Thoracic aorta (tissue), 2 donors: ENCODE measurements at places on chromosomes 11 and 22.

GRCh38 chr11:73237471-73238290 is 19.6 kb downstream of the P2RY2 start:
- no peak overlapping the region for H3K4me3 ChIP-seq
- H3K27ac ChIP-seq, result peak overlapping the region; percentile 57
- DNase-seq, result peak; percentile 35
- H3K36me3 ChIP-seq, result no peaks in the 10 kb centered on the region
- H3K4me1 ChIP-seq, result peaks cover 53% of the 10 kb centered on the region

- no peak overlapping the region for H3K4me3 ChIP-seq
- peaks cover 4% of the 10 kb centered on the region for H3K27me3 ChIP-seq
- no peak overlapping the region for H3K27ac ChIP-seq
- no peaks in the 10 kb centered on the region for H3K36me3 ChIP-seq
- no peaks in the 10 kb centered on the region for H3K4me1 ChIP-seq
Observed at GRCh38 chr11:131913267-131913666, 542.9 kb downstream of the NTM start.

DNA sequence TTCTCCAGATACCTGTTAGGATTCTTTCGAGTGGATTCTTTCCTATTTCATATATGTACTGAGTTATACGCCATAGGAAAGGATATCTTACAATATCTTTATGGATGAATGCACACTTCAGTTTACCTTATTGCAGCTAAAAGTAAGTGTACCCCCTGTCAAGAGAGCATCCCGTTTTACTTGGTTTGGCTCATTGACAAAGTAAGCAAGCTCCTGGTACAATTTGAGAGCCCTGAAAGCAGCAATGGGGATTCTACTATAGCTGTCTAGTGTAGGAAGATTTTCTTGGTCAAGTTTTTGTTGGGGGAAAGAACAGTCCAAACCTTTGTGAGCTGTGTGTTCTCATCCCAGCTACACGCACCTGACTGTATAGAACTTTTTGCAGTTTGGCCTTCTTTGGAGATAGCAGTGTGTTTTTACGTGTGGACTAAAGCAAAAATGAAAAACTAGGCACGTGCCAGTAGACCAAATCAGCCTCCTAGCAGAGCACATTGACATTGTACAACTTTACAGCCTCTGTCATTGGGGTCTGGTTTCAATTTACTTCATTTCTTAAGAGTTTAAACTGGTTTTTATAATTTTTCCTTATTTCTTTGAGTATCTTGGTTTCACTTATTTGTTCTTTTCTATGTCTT is 44.0 kb downstream of the PPP6R3 start:
- H3K4me1 ChIP-seq, result peaks cover 81% of the 10 kb centered on the region
- H3K4me3 ChIP-seq, result no peak overlapping the region
- no peaks in the 10 kb centered on the region for H3K27me3 ChIP-seq
- DNase-seq, result no peak

- no peak overlapping the region for H3K27ac ChIP-seq
- no peak overlapping the region for H3K4me3 ChIP-seq
Observed at GRCh38 chr11:36073411-36074203, 129.7 kb downstream of the LDLRAD3 start.

DNA sequence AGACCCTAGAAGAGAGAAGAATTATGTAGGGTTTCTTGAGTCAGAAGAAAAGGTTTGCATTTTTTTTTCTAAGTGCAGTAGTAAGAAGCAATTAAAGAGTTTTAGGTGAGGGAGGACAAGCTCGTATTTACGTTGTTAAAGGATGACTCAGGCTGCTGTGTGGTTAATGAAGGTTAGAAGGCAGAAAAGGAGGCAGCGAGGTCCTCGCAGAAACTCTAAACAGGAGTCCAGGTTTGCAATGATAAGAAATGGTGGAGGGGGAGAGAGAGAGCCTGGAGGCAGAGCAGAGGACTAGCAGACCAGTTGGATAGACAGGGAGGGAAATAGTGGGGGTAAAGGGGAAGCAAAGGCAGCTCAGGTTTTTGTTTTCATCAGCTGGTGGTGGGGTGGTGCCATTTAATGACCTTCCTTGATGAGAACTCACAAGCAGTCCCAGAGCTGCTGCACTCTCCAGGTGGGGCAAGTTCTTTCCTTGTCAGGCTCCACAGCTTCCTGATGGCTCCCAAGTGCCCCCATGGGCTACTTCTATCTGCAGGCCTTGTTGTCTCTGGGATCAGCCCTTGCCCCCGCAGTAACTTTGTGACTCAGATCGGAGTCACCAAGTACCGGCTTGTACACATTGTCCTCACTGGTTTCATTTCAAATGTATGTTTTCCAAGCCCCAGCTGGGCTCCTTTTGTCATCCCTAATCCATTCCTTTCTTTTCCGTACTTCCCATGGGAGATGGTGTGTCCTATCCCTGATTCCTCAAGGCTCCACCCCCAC is 8.3 kb upstream of the INSC start:
- H3K27ac ChIP-seq, result no peak overlapping the region
- H3K4me1 ChIP-seq, result no peaks in the 10 kb centered on the region
- H3K4me3 ChIP-seq, result no peak overlapping the region
- H3K27me3 ChIP-seq, result no peaks in the 10 kb centered on the region
- no peak for DNase-seq
- no peaks in the 10 kb centered on the region for H3K36me3 ChIP-seq

- no peak overlapping the region for H3K4me3 ChIP-seq
- no peaks in the 10 kb centered on the region for H3K27me3 ChIP-seq
- H3K27ac ChIP-seq, result no peak overlapping the region
- H3K4me1 ChIP-seq, result no peaks in the 10 kb centered on the region
Observed at GRCh38 chr22:23970816-23971486, 3.3 kb downstream of the DDT start.

GRCh38 chr11:23957314-23957713 is 539.5 kb upstream of the LUZP2 start:
- no peaks in the 10 kb centered on the region for H3K36me3 ChIP-seq
- H3K27ac ChIP-seq, result no peak overlapping the region

- no peak overlapping the region for H3K4me3 ChIP-seq
- no peaks in the 10 kb centered on the region for H3K27me3 ChIP-seq
- H3K4me1 ChIP-seq, result peaks cover under 1% of the 10 kb centered on the region
- DNase-seq, result no peak
- H3K36me3 ChIP-seq, result peaks cover 15% of the 10 kb centered on the region
Observed at GRCh38 chr11:117239295-117239694, 6.8 kb downstream of the RNF214 start.

GRCh38 chr11:45931739-45932138 is 9.3 kb downstream of the LARGE2 start:
- DNase-seq, result no peak
- H3K36me3 ChIP-seq, result peaks cover 44% of the 10 kb centered on the region
- no peak overlapping the region for H3K27ac ChIP-seq
- H3K27me3 ChIP-seq, result no peaks in the 10 kb centered on the region
- H3K4me3 ChIP-seq, result no peak overlapping the region

DNA sequence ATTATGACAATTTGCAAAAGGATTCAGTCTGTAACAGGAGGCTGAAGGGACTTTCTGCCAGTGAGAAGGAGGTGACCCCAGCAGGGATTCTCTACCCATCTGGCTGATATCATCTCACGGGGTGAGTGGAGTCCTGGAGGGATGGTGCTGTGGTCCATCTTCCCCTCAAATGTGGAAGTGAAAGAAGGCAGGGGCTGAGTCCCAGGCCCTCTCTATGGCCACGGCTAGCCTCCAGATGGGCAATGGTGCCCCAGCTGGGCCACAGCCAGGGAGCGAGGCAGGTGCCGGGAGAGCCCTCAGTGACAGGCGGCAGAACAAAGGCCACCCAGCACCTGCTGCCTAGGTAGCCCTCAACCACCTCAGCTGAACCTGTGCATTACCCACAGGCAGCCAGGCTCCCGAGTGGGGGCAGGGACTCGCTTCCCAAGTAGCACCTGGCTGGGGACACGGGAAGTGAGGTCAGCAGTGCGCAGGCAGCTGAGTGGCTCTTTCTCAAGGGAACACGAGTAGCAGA is 6.7 kb downstream of the NECTIN1 start:
- no peak overlapping the region for H3K4me3 ChIP-seq
- H3K4me1 ChIP-seq, result peaks cover 13% of the 10 kb centered on the region
- DNase-seq, result no peak
- H3K27me3 ChIP-seq, result no peaks in the 10 kb centered on the region
- no peak overlapping the region for H3K27ac ChIP-seq

DNA sequence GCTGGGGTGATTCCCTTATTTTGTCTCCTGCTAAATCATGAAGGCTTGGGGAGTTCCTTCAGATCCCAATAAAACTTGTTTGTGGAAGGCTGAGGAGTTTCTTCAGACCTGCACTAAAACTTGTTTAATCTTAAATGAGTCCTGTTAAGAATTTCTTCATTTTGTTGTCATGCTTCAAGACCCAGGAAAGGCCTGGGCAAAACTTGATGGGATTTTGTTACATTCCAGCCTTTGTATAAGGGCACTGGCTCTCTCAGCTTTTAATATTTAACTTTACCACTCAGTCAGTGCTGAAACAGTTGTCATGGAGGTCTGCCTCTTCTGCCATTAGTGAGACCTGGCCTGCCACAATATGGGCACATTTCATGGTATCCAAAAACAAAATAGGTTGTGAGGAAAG is 699.0 kb downstream of the ETS1 start:
- H3K27ac ChIP-seq, result no peak overlapping the region
- H3K4me3 ChIP-seq, result no peak overlapping the region
- H3K4me1 ChIP-seq, result no peaks in the 10 kb centered on the region
- H3K36me3 ChIP-seq, result no peaks in the 10 kb centered on the region
- H3K27me3 ChIP-seq, result no peaks in the 10 kb centered on the region

DNA sequence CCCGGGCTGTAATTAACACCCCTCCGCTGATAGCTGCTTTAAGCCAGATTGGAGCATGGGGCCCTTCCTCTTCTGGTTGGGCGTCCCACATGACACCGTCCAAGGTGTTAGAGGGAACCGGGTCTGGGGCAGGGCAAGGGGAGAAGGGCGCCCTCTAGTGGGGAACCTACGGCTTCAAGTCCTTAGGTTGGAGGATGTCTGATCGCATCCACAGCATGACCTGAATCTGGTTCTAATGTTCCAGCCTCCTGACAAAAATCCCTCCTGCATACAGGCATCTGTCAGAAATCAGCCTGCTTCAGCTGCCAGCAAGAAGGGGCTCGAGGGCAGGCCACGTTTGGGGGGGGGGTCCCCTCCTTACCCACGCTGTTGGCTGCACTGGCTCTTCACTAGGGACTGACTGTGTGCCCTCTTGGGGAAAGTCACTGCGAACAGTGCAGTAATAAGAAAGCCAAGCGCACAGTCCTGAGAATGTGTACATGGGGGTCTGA is 94.2 kb upstream of the TBCEL start:
- no peaks in the 10 kb centered on the region for H3K36me3 ChIP-seq
- H3K27ac ChIP-seq, result no peak overlapping the region
- no peak overlapping the region for H3K4me3 ChIP-seq
- H3K27me3 ChIP-seq, result no peaks in the 10 kb centered on the region
- no peak for DNase-seq
- H3K4me1 ChIP-seq, result no peaks in the 10 kb centered on the region

GRCh38 chr22:43260331-43261231 is 73.6 kb upstream of the TTLL12 start:
- no peaks in the 10 kb centered on the region for H3K27me3 ChIP-seq
- DNase-seq, result no peak
- no peak overlapping the region for H3K4me3 ChIP-seq
- no peak overlapping the region for H3K27ac ChIP-seq

- peak overlapping the region; percentile 86 for H3K4me3 ChIP-seq
- H3K27me3 ChIP-seq, result no peaks in the 10 kb centered on the region
- peaks cover 23% of the 10 kb centered on the region for H3K4me1 ChIP-seq
- H3K36me3 ChIP-seq, result no peaks in the 10 kb centered on the region
Observed at GRCh38 chr11:68837583-68838571, 3.8 kb downstream of the CPT1A start.

GRCh38 chr11:34558211-34558610 is 44.6 kb upstream of the ELF5 start:
- DNase-seq, result no peak
- H3K27me3 ChIP-seq, result no peaks in the 10 kb centered on the region
- H3K4me3 ChIP-seq, result no peak overlapping the region
- no peaks in the 10 kb centered on the region for H3K36me3 ChIP-seq
- no peaks in the 10 kb centered on the region for H3K4me1 ChIP-seq
- no peak overlapping the region for H3K27ac ChIP-seq

- no peaks in the 10 kb centered on the region for H3K27me3 ChIP-seq
- DNase-seq, result no peak
- H3K27ac ChIP-seq, result no peak overlapping the region
- H3K36me3 ChIP-seq, result no peaks in the 10 kb centered on the region
Observed at GRCh38 chr11:93655581-93656255, 5.8 kb upstream of the CEP295 start.

GRCh38 chr11:33696931-33697638 is 3.5 kb downstream of the C11orf91 start:
- H3K4me3 ChIP-seq, result no peak overlapping the region
- no peaks in the 10 kb centered on the region for H3K27me3 ChIP-seq
- DNase-seq, result no peak

- no peaks in the 10 kb centered on the region for H3K4me1 ChIP-seq
- H3K27ac ChIP-seq, result no peak overlapping the region
- no peak overlapping the region for H3K4me3 ChIP-seq
- no peaks in the 10 kb centered on the region for H3K27me3 ChIP-seq
- H3K36me3 ChIP-seq, result no peaks in the 10 kb centered on the region
- DNase-seq, result no peak
Observed at GRCh38 chr11:71223671-71224660, 28.4 kb downstream of the SHANK2 start.

- no peaks in the 10 kb centered on the region for H3K4me1 ChIP-seq
- H3K36me3 ChIP-seq, result no peaks in the 10 kb centered on the region
Observed at GRCh38 chr11:64100782-64101353, 65.0 kb downstream of the MACROD1 start.

DNA sequence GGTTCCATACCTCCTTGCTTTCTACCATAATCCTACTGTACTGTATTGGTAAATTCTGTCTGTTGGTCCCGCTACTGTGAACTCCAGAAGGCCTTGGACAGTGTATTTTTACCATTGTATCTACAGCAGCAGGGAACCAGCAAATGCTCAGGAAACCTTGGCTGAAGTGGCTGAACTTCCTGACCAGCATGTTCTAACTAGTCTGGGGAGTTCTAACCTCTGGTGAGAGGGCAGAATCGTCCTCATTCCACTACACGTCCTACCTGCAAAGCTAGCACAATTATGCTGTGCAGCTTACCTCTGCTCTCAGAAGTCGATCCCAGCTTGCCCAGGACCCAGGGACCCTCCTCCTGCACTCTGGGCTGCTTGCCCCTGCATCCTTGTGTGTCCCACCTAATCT is 283.1 kb downstream of the TENM4 start:
- no peak overlapping the region for H3K27ac ChIP-seq
- no peaks in the 10 kb centered on the region for H3K27me3 ChIP-seq
- no peaks in the 10 kb centered on the region for H3K36me3 ChIP-seq
- peaks cover 12% of the 10 kb centered on the region for H3K4me1 ChIP-seq
- no peak for DNase-seq
- H3K4me3 ChIP-seq, result no peak overlapping the region
